ENCODE measurements at places on chromosomes 2 and 18. TPM values are rescaled to one million over a fixed set of nuclear protein-coding genes. Genes with fewer than 3 reads are reported as not detected.

GRCh38 chr2:38700113-38700785 lies 34.3 kb downstream of the GALM start:
- peak overlapping the region; percentile 29 for H3K27ac ChIP-seq
- no peaks in the 10 kb centered on the region for H3K27me3 ChIP-seq
- H3K4me3 ChIP-seq, result peak overlapping the region; percentile 24
- H3K36me3 ChIP-seq, result peaks cover 17% of the 10 kb centered on the region
- DNase-seq, result no peak
- H3K4me1 ChIP-seq, result peaks cover 63% of the 10 kb centered on the region

GRCh38 chr2:82411071-82411470 lies 2048.0 kb downstream of the SUCLG1 start:
- no peaks in the 10 kb centered on the region for H3K4me1 ChIP-seq
- no peak overlapping the region for H3K27ac ChIP-seq
- no peak for DNase-seq
- no peaks in the 10 kb centered on the region for H3K36me3 ChIP-seq
- H3K4me3 ChIP-seq, result no peak overlapping the region

DNA sequence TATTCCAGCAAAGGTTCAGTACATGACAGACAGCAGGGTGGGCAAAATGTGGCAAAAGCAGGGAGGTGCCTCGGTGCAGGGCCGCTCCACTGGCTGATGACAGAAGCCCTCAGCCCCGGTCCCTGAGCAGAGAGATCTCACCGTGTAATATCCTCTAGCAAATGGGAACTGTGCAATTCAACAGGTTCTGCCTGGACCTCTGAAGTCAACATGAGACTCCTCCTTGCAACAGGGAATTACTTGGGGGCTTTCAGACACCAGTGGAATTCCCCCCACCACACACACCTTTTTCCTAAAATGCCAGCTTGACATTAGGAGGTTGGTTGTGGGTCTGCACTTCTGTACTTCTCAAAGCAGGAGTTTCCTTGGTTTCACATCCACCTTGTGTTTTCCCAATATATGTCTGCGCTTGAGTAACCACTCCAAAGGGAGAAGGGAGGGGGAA lies 50.8 kb downstream of the SPRED2 start:
- no peak overlapping the region for H3K27ac ChIP-seq
- H3K36me3 ChIP-seq, result no peaks in the 10 kb centered on the region
- no peak for DNase-seq

C2orf72 gene
- not detected for total RNA-seq

GRCh38 chr2:141555876-141556470 lies 574.8 kb downstream of the LRP1B start:
- no peaks in the 10 kb centered on the region for H3K36me3 ChIP-seq
- H3K4me1 ChIP-seq, result no peaks in the 10 kb centered on the region
- no peaks in the 10 kb centered on the region for H3K27me3 ChIP-seq
- H3K4me3 ChIP-seq, result no peak overlapping the region
- H3K27ac ChIP-seq, result no peak overlapping the region

- H3K4me1 ChIP-seq, result no peaks in the 10 kb centered on the region
- no peak for DNase-seq
- peaks cover 2% of the 10 kb centered on the region for H3K27me3 ChIP-seq
- no peak overlapping the region for H3K27ac ChIP-seq
- no peaks in the 10 kb centered on the region for H3K36me3 ChIP-seq
Measured at GRCh38 chr2:189483980-189484740, 42.9 kb downstream of the WDR75 start.

- no peak for DNase-seq
- no peak overlapping the region for H3K27ac ChIP-seq
- no peaks in the 10 kb centered on the region for H3K36me3 ChIP-seq
- no peaks in the 10 kb centered on the region for H3K27me3 ChIP-seq
Measured at GRCh38 chr2:21267232-21267835, 143.6 kb downstream of the TDRD15 start.

SCN9A gene
- total RNA-seq, result 0.17 TPM

NEMP2 gene
- 12.2 TPM for total RNA-seq

DNA sequence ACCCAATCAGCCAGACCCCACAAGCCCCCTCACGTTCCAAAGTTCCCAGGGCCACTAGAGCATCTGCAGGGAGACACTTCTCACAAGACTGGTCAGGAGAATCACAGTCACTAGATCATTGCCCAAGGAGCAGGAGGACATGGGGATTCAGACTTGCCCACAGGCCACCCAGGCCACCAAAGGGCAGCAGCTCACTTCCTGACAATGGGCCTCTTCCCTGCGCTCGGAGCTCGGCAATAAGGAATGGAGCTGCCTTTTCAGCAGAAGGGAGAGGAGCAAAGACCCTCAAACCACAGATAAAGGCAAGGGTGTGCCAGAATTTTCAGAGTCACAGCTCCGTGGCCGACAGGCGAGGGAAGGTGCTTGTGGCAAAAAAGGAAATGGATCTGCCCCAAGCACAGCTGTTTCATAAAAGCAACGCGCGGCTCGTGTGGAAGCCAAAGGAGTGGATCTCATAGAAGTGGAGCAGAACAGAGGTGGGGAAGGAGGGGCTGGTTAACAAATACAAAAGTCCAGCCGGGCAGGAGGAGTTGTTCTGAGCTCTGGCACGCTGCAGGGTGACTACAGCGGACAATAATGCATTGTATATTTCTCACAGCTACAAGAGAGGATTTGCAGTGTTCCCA lies 72.1 kb downstream of the EDAR start:
- DNase-seq, result no peak
- no peaks in the 10 kb centered on the region for H3K27me3 ChIP-seq
- no peak overlapping the region for H3K27ac ChIP-seq
- H3K4me1 ChIP-seq, result no peaks in the 10 kb centered on the region
- H3K36me3 ChIP-seq, result no peaks in the 10 kb centered on the region
- no peak overlapping the region for H3K4me3 ChIP-seq

ITGB6 gene
- total RNA-seq, result not detected

AKAIN1 gene
- total RNA-seq, result not detected

TBR1 gene
- total RNA-seq, result not detected

DNA sequence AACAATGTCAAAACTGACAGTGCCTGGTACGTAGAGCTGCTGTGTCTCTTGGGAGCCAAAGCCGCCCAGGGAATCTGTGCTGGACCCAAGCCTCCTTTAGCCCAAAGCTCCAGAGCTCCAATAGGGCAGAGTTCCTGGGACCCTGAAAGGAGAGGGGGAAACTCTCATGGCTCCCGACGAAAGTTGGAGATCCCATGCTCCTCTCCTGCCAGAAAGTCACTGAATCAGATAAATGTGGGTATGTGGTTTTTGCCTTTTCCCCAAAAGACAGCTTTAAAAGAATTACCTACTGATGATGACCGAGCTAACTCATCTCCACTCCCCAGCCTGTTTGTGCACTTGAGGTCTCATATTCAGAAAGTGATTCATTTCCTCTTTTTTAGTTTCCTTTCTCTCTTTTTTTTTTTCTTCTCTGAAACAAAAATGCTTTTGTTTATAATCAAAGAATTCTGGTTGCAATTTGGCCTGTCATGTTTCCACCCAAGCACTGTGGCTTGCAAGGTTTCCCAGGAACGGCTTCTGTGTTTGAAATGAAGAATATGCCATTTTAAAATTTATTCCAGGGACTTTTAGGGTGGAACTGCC lies 14.1 kb upstream of the PMAIP1 start:
- H3K4me3 ChIP-seq, result no peak overlapping the region
- no peak overlapping the region for H3K27ac ChIP-seq
- H3K4me1 ChIP-seq, result peaks cover 21% of the 10 kb centered on the region
- no peaks in the 10 kb centered on the region for H3K27me3 ChIP-seq
- H3K36me3 ChIP-seq, result no peaks in the 10 kb centered on the region

C2orf78 gene
- total RNA-seq, result not detected

SKOR2 gene
- not detected for total RNA-seq

OBSL1 gene
- 0.49 TPM for total RNA-seq

- no peaks in the 10 kb centered on the region for H3K36me3 ChIP-seq
- no peaks in the 10 kb centered on the region for H3K27me3 ChIP-seq
- no peaks in the 10 kb centered on the region for H3K4me1 ChIP-seq
- DNase-seq, result no peak
- no peak overlapping the region for H3K27ac ChIP-seq
- no peak overlapping the region for H3K4me3 ChIP-seq
Measured at GRCh38 chr2:160952464-160953254, 207.6 kb upstream of the TANK start.

DNA sequence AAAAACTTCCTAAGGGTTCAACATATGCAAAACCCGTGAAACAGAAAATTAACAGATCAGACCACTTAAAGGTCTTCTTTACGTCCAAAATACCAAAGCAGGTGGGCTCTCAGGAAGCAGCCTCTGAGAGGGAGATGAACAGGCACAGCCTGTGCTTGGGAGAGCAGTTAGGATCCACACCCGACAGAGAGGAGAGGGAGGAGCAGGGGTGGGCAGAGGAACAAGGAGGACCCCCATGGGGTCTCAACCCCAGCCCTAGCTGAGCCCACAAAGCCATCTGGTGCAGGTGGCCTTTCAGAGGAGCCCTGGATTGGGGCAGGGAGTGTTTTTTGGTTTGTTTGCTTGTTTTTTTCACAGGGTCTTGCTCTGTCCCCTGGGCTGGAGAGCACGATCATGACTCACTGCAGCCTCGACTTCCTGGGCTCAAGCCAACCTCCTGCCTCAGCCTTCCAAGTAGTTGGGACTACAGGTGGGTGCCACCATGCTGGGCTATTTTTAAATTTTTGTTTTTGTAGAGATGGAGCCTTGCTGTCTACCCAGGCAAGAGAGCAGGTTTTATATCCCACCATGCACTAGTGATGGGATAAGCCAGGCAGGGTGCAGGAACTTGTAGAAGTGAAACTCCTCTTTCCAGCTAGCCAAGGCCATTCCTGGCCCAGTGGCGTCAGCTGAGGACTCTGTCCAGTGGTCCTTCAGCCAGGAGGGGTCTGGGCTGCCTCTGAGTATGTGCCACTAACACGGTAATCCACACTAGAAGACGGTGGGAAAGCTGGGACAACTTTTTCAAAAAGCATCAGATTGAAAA lies 154.1 kb upstream of the HDAC4 start:
- H3K27ac ChIP-seq, result no peak overlapping the region
- no peaks in the 10 kb centered on the region for H3K27me3 ChIP-seq
- H3K4me1 ChIP-seq, result peaks cover 7% of the 10 kb centered on the region
- no peaks in the 10 kb centered on the region for H3K36me3 ChIP-seq

RIT2 gene
- total RNA-seq, result not detected

GRCh38 chr2:107806901-107807300 lies 19.8 kb upstream of the RGPD4 start:
- no peak overlapping the region for H3K4me3 ChIP-seq
- no peak overlapping the region for H3K27ac ChIP-seq
- H3K36me3 ChIP-seq, result no peaks in the 10 kb centered on the region
- H3K4me1 ChIP-seq, result no peaks in the 10 kb centered on the region

NOL4 gene
- not detected for total RNA-seq

- no peak overlapping the region for H3K4me3 ChIP-seq
- H3K27ac ChIP-seq, result no peak overlapping the region
- no peaks in the 10 kb centered on the region for H3K27me3 ChIP-seq
- H3K36me3 ChIP-seq, result no peaks in the 10 kb centered on the region
Measured at GRCh38 chr2:230981704-230982103, 14.2 kb upstream of the SPATA3 start.

DNA sequence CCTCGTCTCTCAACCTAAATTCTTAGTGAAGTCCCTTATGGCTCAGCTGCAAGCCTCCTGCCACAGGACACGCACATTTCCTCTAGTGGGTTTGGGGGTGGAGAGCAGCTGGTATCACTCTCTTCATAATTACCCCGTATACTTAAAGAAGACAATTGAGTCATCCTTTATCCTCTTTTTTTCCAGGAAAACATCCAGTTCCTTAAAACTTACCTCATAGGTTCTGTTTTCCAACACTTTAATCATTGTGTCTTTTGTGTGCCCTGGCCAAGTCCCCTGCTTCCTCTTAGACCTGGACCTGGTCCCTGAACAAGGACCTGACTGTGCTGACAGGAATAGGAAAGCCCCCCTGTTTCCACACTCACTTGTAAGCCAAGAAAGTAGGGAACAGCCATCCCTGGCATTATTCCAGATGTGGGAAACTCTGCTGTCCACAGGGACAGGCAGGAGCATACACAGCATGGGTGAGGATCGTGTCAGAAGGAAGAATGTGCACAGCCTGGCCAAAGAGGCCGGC lies 42.3 kb upstream of the MYO1B start:
- peaks cover 39% of the 10 kb centered on the region for H3K4me1 ChIP-seq
- peak; percentile 47 for DNase-seq
- no peak overlapping the region for H3K4me3 ChIP-seq

CABLES1 gene
- total RNA-seq, result not detected

DNA sequence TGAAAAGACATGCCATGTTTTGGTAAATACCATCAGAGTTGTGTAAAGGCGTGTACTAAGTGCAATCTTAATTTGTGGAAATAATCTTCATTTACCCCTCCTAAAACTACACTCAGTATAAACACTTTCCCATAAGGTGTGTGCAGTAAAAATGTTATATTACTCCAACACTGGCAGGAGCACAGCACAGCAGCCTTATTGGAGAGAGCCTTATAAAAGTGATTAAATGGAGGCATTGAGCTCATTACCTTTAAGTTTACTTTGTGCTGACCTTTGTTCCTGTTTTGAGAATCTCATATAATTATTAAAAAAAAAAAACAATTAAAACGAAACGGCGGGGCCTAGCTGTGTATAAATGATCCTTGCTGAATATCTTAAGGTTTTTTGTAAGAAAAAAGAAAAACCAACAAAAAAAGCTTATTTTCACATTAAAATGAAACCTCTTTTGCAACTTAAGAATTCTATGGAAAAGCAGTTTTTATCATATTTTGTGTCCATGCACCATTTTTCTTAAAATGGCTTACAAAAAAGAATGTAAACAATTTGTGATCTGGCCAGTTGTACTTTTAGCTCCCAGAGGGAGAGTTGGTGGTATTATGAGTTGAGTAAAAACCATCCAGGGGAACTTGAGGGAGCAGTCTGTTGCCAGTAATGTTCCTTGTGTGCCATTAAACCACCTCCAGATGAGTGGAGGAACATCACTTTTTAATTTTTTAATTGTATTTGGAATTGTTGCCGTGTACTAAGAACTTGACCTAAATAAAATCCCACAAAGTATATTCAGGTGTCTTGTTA lies 103.4 kb downstream of the ABI2 start:
- H3K36me3 ChIP-seq, result peaks cover 18% of the 10 kb centered on the region
- no peak overlapping the region for H3K27ac ChIP-seq
- H3K27me3 ChIP-seq, result no peaks in the 10 kb centered on the region
- no peaks in the 10 kb centered on the region for H3K4me1 ChIP-seq

- H3K4me3 ChIP-seq, result no peak overlapping the region
- no peaks in the 10 kb centered on the region for H3K27me3 ChIP-seq
- DNase-seq, result no peak
- H3K36me3 ChIP-seq, result no peaks in the 10 kb centered on the region
Measured at GRCh38 chr18:48954886-48955819, 4.4 kb upstream of the SMAD7 start.

- DNase-seq, result no peak
- H3K27ac ChIP-seq, result no peak overlapping the region
- H3K27me3 ChIP-seq, result no peaks in the 10 kb centered on the region
- H3K4me1 ChIP-seq, result no peaks in the 10 kb centered on the region
- H3K36me3 ChIP-seq, result no peaks in the 10 kb centered on the region
- no peak overlapping the region for H3K4me3 ChIP-seq
Measured at GRCh38 chr18:11366410-11366809, 217.0 kb upstream of the PIEZO2 start.

GRCh38 chr2:149612122-149612521 lies 24.5 kb upstream of the MMADHC start:
- H3K4me1 ChIP-seq, result no peaks in the 10 kb centered on the region
- no peaks in the 10 kb centered on the region for H3K36me3 ChIP-seq
- no peak overlapping the region for H3K4me3 ChIP-seq
- H3K27me3 ChIP-seq, result no peaks in the 10 kb centered on the region
- DNase-seq, result no peak

LIMS3 gene
- total RNA-seq, result not detected

ITGA6 gene
- total RNA-seq, result 58.0 TPM

Measured in CD4-positive, alpha-beta T cell (primary cell).